ENCODE measurements at places on chromosomes 13 and 19.

GRCh38 chr13:73325723-73326558, 267.1 kb downstream of the KLF5 start:
- no peak for DNase-seq

DNA sequence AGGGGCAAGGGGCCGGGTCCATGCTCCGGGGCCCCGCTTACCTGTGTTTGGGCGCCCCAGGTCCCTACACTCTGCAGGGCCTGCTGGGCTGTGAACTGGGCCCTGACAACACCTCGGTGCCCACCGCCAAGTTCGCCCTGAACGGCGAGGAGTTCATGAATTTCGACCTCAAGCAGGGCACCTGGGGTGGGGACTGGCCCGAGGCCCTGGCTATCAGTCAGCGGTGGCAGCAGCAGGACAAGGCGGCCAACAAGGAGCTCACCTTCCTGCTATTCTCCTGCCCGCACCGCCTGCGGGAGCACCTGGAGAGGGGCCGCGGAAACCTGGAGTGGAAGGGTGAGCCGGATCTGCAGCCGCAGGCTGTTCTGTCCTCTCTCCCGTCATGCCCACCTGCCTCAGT, 1.7 kb downstream of the FCGRT start:
- DNase-seq: no peak

- DNase-seq: peak; percentile 27
These were observed 729 bp upstream of the MADCAM1 start for GRCh38 chr19:495402-496111.

DNA sequence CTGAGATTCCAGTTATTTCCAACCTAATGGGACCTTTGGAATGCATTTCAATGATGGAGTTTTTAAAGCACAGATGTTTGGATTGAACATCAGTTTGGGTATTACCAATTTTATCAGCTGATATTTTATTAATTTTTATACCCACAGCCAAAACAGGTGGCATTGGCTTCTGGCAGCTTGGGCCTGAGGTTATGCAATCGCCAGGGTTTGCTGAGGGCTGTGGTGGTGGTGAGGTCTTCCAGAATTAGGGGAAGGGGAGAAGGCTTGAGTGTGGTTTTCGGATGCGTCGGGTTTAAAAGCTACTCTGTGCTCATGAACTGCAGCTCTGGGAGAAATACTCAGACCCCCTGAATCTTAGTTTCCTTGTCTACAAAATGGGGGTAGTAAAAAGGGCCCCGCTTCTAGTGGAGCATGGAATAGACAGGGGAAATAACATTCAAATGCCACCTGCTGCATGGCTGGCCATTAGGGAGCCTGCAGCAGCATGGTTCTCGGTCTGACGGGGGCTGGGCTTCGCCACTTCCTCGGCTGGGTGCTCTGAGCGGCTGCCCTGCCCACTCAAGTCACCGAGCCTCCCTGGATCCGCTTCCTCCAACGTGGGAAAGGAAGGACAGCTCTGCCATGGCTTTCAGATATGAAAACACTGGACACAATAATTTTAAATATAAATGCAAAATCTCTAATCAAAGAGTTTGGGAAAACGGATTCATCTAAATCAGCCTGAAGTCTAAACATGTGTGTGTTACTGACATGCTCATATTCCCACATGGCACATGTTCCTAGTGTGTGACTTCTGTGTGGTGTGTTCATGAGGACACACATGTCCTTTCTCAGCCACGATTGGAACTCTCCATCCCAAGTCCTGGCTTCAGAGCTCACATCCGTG, 35.2 kb downstream of the ADPRHL1 start:
- no peak for DNase-seq

DNA sequence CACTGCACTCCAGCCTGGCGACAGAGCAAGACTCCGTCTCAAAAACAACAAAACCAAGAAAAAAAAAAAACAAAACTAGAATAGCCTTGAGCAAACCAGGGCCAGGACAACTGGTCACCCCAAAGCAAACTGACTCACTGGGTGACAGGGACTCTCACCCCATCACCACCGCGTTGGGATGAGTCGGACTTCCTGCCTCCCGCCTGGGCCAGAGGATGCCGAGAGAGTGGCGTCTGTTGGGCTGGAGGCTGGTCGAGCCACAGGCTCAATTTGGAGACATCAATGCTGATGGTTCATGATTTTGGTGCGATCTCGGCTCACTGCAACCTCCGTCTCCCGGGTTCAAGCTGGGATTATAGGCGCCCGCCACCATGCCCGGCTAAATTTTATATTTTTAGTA, 11.6 kb downstream of the TMPRSS9 start:
- peak; percentile 81 for DNase-seq

- DNase-seq: no peak
These were observed 99.2 kb downstream of the ANKRD10 start for GRCh38 chr13:110815471-110816204.

DNA sequence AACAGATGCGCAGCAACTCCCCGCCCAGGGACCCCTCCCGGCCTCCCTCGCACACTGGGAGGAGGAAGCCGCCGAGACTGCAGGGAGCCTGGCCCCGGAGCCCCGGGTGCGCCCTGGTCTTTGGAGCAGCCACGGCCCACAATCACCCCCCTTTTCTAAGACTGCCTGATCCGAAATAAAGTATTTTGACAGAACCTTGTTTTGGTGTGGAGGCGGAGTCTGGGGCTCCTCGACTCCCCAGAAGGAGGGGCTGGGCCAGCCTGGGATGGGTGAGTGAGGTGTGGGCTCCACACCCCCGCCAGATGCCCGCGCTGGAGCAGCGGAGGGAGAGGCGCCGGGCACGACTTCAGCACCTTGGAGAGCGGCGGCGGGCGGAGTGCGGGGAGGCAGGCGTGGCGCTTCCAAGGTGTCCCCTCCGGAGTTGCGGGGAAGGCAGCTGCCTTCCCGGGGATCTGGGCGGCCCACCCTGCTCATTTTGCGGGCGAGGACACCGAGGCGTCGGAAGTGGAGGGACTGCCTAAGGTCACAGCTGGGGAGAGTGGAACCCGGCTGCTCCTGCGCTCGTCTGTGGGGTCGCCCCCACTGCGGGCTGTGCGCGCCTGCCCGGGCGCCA, 9.4 kb downstream of the SIRT6 start:
- DNase-seq: peak; percentile 43

- DNase-seq: no peak
These were observed 34.4 kb downstream of the PPP2R1A start for GRCh38 chr19:52224211-52224610.

GRCh38 chr13:112962396-112962795, 6.6 kb upstream of the MCF2L start:
- DNase-seq: no peak

GRCh38 chr13:46982856-46983582, 86.2 kb upstream of the HTR2A start:
- DNase-seq: no peak

DNA sequence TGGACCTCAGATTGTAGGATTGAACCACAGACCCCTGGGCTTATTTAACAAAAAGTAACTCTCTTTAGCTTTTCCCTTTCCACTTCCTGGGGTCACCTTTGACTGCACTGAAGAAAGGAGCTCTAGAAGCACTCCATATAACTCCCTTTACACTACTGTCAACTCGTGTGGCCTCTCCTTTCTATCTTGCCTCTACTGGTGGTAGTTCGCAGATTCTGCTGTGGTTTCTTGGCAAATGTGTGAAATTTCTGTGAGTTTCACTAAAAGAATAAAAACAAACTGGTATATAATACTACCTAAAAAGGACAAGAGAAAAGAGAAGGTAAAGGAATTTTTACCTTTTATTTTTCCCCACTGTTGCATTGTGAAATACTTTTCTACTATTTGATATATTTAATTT, 1298.1 kb downstream of the PCDH9 start:
- DNase-seq: no peak

DNA sequence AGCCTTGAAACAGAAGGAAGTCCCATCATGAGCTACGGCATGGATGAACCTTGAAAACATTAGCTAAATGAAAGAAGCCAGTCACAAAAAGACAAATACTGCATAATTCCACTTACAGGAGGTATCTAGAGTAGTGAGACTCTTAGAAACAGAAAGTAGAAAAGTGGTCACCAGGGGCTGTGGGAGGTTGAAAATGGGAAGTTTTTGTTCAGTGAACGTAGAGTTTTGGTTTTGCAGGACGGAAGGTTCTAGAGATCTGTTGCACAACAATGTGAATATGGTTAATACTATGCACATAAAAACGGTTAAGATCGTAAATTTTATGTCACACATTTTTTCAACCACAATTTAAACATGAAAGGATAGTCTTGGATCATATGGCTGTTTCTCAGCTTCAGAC, 11.9 kb upstream of the SLC10A2 start:
- no peak for DNase-seq

- no peak for DNase-seq
These were observed 55.8 kb downstream of the ZNF93 start for GRCh38 chr19:19956434-19957075.

- DNase-seq: peak; percentile 93
These were observed 21.9 kb upstream of the NDUFS7 start for GRCh38 chr19:1361601-1362386.

DNA sequence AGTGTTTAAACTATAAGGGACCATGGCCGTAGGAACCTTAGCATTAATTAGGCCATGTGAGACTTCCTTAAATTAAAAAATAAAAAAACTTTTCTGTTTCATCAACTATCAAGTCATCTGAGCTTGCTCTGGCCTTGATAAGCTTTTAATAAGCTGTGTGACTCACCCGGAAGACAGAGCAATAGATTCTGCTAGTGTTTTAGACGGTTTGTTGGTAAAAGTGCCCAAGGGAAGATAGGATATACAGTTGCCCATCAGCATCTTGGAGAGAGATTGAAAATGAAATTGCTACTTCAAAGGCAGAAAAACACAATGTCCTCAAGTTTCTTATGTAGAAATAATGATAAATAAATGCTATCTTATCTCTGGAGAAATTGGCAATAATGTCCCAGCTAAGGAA, 31.2 kb upstream of the RCBTB2 start:
- DNase-seq: no peak

- DNase-seq: no peak
These were observed 251.2 kb upstream of the SPRY2 start for GRCh38 chr13:80591976-80592740.

- DNase-seq: peak; percentile 88
These were observed at the start of gene MYDGF for GRCh38 chr19:4669723-4670480. Gene MYDGF (minus strand): TSS chr19:4670342. CDS start chr19:4670334, 8 bp downstream.

- DNase-seq: peak; percentile 2
These were observed 205.1 kb downstream of the DACH1 start for GRCh38 chr13:71661921-71662320.

DNA sequence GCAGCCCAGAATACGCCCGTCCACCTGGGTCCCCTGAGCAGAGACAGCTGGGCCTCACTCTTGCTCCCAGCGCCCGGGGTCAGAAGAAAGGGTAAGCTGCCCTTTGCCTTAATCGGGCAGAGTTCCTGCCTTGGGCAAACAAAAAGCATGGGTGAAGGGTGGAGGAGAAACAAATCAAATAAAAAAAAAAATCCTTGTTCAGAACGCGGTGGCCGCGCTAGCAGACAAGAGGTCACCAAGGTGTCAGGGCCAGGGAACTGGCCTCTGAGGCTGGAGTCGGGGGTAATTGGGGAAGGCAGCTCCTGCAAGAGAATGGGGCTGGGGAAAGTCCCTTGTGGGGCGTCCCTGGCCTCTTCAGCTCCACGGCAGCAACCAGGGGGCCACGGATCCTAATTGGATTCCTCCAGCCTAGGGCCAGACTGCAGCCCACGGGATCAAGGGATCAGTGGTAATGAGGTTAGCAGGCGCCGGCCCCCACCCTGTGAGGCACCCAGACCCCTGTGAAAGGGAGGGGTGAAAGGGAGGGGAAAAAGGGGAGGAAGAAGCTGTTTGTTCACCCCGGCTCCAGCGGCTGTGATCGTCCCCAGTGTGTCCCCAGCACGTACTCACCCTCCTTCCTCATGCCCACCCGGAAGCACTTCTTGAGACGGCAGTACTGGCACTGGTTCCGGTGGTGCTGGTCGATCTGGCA, 5.5 kb downstream of the NR2F6 start:
- no peak for DNase-seq

GRCh38 chr13:30044932-30045331, 194.5 kb upstream of the UBL3 start:
- DNase-seq: no peak

- DNase-seq: no peak
These were observed 10.1 kb downstream of the CACNG6 start for GRCh38 chr19:54001496-54001895.

GRCh38 chr19:17244618-17245534, 843 bp downstream of the NR2F6 start:
- DNase-seq: no peak

DNA sequence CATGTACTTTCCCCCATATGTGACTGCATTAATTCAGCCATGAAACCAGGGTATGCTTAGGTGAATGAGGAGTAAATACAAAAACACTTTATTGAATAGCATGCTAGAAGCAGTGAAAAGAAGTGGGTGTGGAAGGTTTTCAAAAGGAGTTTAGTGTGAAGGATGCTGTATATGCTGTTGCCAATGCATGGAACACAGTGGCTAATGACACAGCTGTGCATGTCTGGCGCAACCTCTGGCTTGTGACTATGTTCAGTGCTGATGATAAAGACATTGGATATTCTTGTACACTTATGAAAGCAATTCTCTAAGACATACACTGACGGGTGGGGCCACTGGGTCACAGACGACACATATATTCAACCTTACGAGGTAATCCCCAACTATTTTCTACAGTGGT, 55.2 kb downstream of the SOX21 start:
- DNase-seq: no peak

DNA sequence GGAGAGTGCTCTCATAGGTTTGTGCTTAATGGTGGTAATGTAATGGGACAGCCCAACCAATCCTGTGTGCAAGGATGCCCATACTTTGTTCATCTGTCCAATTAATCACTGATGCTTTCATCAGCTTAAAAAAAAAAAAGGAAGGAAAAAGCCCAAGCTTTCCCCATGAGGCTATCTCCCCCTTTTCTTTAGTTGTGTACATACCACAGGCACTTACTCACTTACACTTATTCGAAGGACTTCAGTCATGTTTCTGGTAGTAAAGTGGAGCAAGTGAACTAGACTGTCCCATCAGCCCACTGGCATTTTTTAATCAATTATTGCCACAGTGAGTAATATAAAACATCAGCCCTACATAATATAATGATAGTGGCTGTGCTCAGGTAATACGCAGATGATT, 183.5 kb upstream of the UFM1 start:
- peak; percentile 52 for DNase-seq

DNA sequence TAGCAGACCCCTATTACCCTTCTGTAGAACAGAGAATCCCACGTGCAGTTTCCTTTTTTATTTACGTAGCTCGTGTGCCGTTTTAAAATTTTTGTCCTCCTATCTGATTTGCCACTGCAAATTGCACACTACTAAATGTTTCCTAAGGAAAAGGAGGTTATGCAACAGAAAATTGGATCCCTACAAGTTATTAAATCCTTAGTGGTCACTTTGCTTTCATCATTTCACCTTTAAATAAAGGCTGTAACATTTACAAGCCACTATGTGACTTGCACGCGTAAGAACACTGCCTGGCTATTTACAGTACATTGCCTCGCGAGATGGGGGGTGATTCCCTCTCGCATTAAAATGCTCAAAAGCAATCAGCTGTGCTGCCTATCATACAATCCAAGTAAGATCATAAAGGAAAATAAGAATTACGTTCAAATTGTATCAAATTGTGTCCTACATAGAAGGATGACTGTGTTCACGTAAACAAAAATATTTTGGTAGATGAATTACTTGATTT, 525.6 kb downstream of the SUCLA2 start:
- DNase-seq: no peak

GRCh38 chr13:111322001-111322915, 1.8 kb downstream of the TEX29 start:
- no peak for DNase-seq
